ENCODE measurements at places on chromosomes 2 and 18.

DNA sequence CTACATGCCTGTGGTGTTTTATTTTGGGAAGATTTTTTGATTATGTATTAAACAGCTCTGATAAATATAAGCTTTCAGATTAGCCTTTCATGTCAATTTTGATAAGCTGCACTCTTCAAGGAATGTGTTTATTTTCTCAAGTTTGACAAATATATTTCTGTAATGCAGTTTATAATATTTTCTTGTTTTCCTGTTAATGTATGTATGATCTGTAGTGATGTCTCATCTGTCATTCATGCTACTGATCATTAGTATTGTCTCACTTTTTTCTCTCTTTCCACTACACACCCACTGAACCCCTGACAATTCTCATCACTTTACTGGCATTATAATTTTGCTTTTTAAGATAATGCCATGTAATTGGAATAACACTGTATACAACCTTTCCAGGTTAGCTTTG is 100.9 kb downstream of the TMEM18 start:
- no peak for DNase-seq

- no peak for DNase-seq
Observed at GRCh38 chr2:1353124-1353523, 60.1 kb upstream of the TPO start.

GRCh38 chr2:149291881-149292280 is 38.5 kb upstream of the LYPD6 start:
- no peak for DNase-seq

GRCh38 chr2:181041661-181042060 is 61.3 kb downstream of the UBE2E3 start:
- DNase-seq = no peak

GRCh38 chr2:164145093-164145987 is 409.5 kb upstream of the FIGN start:
- DNase-seq = peak; percentile 67

DNA sequence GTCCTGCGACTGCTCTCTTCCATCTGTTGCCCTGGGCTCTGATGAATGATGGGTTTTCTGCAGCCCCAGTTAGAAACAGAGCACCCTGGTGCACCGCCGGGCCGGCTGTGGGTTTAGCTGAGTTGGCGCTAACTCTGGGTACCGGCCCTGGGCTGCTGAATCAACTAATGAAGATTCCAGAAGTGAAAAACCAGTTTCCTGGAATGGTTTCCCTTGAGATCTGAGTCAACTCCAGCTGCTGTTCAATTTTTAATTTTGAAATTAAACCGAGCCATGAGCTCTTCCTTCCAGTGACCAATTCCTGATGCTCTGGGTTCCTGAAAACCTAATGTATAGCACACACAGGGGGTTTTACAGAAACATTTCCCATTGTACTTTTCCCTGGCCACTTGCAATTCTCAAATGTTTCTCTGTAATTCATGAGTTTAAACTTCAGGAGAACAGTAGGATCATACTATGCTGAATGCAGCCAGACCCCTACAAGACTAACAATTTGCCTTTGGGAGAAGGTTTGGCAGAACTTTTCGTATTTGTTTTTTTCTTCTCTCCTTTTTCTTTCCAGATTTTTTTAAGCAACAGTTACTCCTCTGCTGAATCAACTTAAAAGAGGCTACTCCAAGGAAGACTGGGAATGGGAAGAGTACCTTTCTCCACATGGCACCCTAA is 5.5 kb downstream of the COL6A3 start:
- DNase-seq = peak; percentile 78

- no peak for DNase-seq
Observed at GRCh38 chr18:44818668-44819403, 138.1 kb downstream of the SETBP1 start.

DNA sequence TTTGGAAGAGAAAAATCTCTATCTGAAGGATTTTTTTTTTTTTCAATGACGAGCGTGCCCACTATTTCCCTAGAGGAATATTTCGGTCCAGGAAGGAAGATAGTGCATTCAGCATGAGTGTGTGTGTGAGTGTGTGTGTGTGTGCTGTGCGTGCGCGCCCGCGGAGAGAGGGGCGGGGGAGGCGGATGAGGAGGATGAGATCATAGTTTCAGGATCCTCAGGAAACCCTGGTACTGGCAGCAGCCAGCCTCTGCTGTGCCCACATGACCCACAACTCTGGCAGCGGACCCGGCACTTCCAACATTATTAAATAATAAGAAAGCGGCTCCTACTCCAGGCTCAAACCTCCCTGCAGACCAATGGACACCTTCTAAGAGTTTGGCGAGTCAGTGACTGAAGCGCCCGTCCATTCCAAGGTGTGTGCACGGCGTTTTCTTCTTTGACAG is 217.0 kb upstream of the DTNA start:
- DNase-seq = peak; percentile 73

GRCh38 chr2:12831016-12831415 is 114.3 kb downstream of the TRIB2 start:
- no peak for DNase-seq

DNA sequence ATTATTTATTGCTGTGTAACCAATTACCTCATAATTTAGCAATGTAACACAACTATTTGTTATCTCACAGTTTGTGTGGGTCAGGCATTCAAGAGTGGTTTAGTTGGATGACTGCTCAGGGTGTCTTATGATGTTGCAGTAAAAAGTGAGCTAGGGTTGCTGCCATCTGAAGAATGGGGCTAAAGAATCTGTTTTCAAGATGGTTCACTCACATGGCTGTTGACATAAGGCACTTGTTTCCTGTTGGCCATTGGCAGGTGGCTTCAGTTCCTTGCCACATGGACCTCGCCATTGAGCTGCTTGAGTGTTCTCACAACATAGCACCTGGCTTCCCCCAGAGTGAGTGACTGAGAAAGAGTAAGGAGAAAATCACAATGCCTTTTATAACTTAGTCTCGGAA is 123.2 kb downstream of the TMEM17 start:
- no peak for DNase-seq

DNA sequence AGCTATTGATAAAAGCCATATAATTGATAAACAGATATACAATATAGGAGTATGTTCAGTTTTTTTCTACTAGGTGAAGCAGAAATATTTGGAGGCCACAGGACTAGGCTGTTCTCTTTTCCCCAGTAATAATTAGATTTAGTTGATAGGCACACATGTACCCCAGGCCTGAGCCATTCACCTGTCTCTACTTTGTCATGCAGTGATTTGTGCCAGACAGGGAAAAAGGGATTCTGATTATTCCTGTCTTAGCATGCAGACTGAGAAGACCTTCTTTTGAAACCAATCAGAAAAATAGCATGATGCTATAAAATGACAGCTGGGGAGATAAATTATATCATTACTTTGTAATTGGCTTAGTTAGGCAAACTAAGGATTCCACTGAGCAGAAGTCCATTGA is 94.3 kb downstream of the DOCK10 start:
- no peak for DNase-seq

DNA sequence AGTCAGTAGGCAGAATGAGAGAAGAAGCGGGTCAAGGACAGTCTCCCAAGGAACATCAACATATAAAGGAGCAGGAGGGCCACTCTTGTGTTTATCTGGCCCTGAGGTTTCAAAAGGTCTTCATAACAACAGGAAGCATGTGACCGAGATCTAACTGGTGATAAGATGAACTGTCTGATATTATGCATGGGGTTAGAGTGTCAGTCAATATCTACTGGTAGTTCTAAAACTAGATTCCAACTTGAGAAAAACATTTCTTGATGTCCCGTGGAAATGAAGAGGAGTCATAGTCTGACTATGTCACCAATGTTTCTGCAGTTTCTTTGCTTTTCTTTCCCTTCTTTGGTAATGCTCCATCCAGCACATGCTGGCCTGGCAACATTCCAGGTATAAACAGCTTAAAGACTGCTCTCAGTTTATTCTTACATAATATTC is 77.5 kb upstream of the ITPRID2 start:
- no peak for DNase-seq

DNA sequence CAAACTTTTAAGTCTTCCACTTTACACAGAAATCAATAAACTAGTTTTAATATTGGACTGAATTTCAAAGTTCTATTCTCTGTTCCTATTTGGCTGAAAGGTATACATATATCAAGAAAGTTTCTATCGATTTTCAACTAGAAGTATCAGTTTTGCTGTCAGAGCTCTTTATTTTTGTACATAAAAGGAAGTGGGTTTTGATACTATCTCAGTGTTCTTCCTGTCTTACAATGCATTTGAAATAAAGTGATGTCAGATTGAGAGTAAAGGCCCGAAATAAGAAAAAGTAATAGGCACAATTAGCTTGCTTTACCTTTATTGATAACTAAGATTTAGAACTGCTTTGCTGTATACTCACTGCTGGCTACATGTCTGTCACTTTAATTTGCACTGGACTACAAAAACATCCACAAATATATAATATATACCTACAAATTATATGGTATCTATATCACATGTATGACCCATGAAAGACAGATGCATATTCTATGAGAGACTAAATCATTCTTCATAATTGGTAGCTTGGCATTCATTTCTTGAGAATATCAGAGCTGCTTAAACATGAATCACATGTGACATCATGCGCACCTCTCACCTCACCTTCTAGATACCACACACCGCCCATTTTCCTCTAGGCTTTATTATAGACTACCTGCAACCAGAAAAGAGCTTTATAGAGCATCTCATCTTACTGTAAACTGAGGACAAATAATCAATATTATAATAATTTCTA is 83.6 kb downstream of the ASXL2 start:
- DNase-seq = no peak

DNA sequence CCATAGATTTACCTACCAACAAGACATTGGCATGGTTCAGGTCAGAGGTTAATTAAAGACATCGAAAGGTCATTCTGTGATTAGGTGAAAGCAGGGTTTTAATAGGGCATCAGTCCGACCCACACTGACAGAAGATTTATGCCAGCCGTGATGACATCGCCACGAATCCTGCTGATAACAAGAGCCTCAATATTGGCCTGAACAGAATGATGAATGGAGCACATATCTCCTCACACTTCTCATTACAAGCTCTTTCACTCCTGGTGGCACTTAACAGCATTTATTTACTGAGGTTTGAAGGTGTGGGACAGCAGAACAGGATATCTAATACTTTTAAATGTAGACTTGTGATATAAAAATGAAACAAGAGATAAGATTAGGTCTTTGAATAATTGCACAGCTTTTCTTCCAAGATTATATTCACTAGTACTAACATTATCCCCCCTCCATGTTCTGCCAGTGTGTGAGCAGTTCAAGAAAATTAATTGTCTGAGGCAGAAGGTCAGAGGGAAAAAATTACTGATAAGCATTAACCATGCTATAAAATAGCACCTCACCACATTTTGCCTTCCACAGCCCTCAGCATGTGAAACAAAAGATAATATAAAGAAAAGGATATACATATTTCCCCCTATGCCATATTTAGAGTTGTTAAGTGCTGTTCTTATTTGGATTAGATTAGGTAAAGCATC is 23.1 kb upstream of the INSIG2 start:
- no peak for DNase-seq

- no peak for DNase-seq
Observed at GRCh38 chr2:8701681-8702379, 20.0 kb downstream of the ID2 start.

DNA sequence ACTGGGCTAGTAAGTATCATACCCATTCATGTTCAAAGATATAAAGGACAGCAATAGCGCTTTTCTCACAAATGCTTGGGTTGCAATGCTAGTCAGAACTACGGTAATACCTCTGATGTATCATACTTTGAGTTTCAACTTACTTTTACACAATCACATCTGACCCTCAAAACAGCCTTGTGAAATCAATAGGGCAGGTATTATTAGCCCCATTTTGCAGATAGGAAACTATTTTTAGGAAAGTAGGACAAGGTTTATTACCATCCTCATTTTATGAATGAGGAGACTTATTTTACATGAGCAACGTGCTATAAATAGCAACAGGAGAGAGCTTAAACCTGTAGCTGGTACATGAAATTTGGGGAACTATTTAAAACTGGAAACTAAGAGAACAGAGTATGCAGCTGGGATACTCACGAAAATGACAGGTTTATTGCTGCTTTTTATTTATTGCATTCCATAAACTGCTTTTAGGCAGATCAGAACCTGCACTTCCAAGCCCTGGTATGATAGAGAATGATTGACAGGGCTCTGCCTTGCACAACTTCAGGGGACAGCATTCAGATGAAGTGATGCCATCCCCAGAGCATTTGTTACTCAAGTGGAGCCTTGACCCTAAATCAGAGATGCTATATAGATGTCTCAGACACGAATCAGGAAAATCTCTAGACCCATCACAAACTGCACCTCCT is 42.4 kb upstream of the PPM1B start:
- DNase-seq = no peak

DNA sequence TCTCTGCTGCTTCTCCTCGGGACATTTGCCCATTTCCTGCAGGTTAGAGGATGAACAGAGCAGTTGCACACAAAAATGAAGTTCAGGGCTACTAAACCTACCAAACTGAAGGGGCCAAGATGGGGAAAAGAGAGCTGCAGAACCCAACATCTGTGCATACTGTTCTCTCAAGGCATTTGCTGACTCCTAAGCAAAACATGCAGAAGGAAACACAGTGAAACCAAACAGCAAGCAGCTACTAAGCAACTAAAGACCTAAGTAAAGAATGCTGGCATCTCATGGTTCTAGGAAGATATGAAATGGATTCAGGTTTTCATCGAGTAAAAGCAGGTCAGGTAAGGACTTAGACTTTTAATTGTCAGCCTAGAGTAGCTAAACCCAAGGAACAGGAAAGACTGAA is 111.9 kb upstream of the SYT4 start:
- no peak for DNase-seq

GRCh38 chr18:49786019-49786720 is 27.2 kb downstream of the ACAA2 start:
- DNase-seq = no peak

- peak; percentile 99 for DNase-seq
Observed at GRCh38 chr2:170973492-170974303, 44.6 kb downstream of the GORASP2 start.

Data from GM03348 (cell line).